ENCODE measurements at places on chromosomes 5 and 9.
A peak's percentile ranks its signal among the peaks of the same experiment; 100 is the strongest.

DNA sequence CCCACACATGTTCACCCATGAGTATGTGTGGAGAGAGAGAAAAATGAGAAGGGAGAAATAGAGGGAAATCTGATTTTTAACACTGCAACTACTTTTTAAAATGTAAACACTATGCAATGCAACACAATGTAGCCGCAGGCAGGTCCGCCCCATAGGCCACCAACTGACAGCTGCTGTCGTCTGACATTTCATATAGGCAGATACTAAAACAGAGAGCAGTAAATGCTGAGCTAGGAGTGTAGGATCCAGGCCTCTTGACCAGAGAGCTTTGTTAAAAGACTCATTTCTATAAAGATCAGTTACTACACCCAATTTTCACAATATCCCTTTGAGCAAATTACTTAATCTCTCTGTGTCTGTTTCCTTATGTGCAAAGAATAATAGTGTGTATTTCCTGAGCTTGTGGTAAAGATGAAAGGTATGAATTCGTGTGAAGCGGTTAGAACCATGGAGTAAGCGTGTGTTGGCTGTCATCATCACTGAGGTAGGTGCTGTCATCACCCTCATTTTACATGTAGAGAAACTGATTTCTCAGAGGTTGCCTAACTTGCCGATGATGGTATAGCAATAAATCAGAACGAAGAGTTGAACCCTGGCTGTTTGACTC, 55.2 kb upstream of the PDE8B start:
- DNase-seq: no peak

DNA sequence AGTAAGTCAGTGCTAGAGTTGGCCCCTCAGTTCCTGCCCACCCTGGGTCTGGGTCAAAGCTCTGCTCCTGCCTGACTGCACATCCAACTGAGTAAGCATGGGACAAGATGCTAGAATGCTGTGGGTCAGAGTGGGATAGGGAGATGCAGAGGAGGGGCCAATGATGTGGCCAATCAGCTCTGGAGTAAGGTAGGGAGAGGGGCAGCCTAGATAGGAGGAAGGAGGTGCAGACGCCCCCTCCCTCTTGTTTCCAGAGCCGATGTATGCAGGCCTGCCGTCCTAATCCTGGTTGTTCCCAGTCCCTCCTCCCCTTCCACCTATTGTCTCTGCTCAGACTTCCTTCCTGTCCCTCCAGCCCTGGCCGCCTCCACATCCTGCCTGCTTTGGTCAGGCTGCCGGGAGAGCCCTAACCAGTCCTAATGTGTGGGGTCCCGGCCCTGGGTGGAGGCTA, 1.3 kb downstream of the ARAP3 start:
- no peak for DNase-seq

DNA sequence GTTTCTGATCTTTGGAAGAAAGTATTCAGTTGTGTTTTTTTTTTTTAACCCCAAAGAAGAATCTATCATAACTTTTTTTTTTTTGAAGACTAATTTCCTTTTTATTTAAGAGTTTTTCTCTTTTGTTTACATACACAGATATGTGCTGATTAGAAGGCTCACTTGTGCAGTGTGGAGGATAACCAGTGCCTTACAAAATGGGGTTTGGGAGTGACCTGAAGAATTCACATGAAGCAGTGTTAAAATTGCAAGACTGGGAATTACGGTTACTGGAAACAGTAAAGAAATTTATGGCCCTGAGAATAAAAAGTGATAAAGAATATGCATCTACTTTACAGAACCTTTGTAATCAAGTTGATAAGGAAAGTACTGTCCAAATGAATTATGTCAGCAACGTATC, 50.3 kb downstream of the FER start:
- no peak for DNase-seq

DNA sequence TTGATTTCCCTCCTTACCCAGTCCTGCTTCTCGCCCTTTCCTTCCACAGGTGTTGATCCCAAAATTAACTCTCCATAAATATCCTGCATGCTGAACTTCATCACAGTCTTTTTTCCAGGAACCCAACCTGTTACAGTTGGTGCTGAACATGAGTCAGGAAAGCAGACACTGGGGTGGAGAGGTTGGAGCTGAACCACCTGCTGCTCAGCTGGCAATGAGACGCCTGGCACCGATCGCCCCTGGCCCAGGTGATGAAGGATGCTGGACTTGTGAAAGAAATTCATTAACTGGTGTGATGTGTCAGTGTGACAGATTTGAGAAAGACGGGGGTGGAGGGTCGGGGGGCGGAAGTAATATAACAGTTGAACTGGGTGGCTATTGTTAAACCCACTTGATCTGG, 30.6 kb downstream of the CPLX2 start:
- no peak for DNase-seq

GRCh38 chr5:10702040-10702629, 58.9 kb downstream of the DAP start:
- no peak for DNase-seq

DNA sequence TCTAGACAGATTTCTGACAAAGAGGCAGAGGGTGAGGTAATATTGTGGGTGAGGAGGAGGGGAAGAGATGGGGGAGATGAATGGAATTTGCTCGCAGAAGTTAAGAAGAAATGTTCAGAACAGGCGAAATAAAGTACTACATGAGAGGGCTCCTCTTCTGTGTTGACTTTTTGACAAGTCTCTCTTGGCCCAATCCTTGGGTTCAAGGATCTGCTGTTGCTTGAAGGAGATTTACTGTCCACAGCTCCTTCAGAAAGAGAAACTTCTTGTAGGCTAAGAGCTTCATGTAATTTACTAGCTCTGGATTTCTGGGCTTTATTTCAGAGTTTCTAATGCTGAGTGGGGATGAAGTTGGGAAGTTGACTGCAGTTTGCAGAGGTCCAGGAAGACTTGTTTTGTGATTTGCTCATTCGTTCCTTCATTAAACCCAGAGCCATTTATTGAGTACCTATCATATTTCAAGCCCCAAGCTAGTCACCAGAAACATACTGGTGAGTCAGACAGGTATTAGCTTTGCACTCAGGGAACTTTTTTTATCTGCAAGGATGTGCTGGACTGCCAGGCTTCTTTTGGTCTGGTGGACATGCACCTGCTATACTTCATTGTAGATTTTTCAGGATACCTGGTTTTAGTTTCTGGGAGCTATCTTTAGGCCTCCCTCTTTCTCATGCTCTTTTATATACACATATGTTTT, 402.9 kb upstream of the CLINT1 start:
- DNase-seq: no peak

DNA sequence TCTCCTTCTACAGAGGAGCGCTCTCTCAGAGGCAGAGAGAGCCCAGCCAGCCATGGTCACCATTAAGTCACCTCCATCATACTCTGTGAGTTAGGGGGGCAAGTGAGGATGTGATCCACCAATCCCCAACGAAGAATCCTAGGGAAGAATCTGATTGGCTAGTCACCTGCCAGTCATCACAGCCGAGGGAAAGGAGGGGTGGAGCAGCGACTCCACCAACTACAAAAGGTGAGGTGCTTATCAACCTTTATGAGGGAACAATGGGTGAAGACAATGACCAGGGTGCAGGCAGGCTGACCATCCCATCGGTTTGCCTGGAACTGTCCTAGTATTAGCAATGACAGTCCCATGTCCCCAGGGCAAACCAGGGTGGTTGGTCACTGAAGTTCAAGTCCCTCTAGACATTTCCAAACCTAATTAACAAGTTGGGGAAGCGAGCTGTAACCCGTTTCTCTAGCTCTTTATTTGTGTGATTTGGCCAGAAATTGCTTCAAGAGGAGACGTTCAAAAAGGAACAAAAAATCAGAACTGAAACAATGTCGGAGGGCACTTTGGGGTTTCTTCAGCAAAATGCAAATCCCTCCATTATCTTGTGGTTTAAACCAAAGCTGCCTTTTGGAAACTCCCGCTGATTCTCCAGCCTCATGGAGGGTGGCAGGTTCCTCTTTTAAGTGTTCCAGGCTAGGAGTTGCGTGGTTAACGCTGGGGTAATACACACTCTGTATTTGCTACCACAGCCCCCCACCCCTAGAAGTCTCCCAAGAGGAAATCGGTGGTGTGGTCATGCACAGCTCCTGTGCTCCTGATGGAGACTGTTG, 18.8 kb upstream of the FCN1 start:
- DNase-seq: no peak

DNA sequence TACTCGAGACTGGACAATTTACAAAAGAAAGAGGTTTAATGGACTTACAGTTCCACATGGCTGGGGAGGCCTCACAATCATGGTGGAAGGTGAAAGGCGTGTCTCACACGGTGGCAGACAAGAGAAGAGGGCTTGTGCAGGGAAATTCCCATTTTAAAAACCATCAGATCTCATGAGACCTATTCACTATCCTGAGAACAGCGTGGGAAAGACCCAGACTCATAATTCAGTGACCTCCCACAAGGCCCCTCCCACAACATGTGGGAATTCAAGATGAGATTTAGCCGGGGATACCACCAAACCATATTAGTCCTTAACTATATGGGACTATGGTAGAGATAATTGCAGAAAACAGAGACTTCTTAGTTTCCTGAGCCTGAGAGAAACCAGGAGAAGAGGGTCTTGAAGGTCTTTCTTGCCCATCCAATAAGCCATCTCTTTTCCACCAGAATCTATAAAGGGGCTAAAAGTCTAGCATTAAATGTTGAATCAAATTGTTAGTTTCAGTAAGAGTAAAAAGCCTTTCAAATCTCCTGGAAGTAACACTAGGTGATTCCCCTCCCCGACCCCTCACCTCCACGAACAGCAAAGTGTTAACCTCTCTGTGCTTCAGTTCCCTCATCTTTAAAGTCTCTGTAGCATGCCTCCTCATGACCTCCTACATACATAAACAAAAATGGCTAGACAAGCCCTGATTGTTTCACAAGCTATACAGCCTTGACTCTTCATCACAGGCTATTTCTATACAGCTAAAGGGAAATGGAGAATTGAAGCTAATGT, 259.1 kb downstream of the TMEM167A start:
- DNase-seq: no peak

DNA sequence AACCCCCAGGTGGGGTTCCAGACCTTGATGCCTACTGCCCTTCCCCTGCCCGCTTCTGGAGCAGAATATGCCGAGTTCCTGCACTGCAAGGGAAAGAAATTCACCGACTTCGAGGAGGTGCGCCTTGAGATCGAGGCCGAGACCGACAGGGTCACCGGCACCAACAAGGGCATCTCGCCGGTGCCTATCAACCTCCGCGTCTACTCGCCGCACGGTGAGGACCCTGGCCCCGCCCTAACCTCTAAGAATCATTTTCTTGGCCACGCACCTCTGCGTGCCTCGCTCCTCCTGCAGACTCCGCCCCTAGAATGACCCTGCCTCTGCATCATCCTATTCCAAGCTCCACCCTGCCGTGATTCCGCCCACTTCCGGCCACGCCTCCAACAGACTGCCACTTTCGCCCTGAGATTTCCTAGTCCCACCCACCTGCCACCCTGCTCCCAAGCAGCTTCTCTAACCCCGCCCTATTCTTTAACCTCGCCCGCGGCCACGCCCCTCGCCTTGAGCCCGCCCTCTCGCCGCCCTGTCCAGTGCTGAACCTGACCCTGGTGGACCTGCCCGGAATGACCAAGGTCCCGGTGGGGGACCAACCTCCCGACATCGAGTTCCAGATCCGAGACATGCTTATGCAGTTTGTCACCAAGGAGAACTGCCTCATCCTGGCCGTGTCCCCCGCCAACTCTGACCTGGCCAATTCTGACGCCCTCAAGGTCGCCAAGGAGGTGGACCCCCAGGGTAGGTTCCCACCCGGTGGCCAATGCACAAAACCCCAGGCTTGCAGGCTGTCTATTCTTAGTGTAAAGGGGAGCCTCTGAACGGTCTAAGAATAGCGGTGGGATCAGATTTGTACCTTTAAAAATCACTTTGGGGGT, 15.6 kb downstream of the DNM1 start:
- DNase-seq: peak; percentile 95

DNA sequence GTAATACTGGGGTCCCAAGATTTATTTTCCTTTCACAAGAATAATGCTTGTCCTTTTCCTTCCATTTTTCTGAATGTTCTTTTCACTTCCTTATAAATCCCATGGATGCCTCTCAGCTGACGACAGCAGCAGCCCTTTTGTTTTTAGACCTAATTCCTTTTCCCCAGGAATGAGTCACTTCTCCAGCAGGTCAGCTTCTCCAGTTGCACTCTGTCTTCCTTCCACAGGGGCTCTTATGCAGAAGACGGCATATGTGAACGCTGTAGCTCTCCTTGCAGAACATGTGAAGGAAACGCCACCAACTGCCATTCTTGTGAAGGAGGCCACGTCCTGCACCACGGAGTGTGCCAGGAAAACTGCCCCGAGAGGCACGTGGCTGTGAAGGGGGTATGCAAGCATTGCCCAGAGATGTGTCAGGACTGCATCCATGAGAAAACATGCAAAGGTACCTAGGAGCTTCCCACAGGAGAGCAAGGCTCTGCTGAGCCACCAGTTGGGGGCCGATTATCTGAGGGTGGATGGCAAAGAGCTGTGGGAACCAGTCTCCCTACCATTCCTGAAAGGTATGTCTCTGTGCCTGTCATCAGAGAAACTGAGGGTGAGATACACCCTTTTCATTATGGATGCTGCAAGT, 72.9 kb downstream of the RFK start:
- DNase-seq: no peak

DNA sequence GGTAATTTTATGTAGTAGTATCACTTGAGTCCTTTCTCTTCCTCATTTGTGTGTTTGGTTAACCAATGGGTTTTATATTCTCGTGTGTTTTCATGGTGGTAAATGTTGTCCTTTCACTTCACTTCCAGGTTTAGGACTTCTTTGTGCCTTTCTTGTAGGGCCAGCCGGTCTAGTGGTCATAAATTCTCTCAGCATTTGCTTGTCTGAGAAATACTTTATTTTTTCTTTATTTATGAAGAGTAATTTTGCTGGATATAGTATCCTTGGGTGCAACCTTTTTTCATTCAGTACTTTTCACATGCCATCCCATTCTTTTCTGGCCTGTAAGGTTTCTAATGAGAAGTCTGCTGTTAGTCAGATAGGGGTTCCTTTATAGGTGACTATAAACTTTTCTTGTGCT, 107.1 kb downstream of the GNA14 start:
- DNase-seq: no peak

DNA sequence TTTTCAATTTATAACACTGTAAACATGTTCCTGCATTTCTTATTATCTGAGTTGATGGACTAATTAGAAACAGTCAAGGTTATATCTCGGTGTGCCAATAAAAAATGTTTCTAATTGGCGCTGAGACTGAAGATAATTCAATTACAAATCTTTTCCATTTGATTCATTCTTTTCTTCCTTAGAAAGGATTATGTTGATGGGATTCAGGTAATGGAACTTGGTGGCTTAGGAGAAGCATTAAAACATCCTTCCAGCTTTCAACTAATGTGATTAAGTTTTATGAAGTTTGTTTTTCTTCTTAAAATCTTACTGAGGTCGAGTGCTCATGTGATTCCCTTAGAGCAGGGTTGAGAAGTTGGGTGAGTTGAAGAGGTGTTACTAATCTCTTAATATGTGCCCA, 1015.3 kb downstream of the NR2F1-AS1 start:
- no peak for DNase-seq

- no peak for DNase-seq
Measured at GRCh38 chr5:56856541-56857178, 41.3 kb downstream of the MAP3K1 start.

GRCh38 chr9:110389148-110389750, 51.6 kb upstream of the TXNDC8 start:
- DNase-seq: no peak

Measured in stimulated activated CD4-positive, alpha-beta T cell treated with anti-CD3 and anti-CD28 coated beads, Interleukin-4, amount 100 ng/mL, for 48 hours (primary cell).